ENCODE measurements at places on chromosomes 12 and 14.

DNA sequence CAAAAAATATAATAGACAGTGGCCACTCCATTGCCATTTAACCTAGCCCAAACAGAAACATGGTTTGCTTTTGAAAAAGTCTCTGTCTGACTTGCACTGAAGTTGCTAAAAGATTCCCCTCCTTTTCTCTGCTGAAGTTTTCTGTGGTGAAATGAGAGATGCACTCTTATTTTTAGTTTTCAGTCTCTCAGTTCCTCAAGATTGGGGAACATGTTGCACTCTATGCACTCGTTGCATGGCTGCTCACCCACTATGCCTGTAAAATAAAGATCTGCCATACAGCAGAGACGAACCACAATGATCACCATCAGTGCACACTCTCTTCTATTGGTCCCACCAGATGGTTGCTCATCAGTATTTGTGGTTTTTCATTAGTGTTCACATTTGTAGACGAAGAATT lies 13.1 kb upstream of the DAAM1 start:
- DNase-seq = no peak

DNA sequence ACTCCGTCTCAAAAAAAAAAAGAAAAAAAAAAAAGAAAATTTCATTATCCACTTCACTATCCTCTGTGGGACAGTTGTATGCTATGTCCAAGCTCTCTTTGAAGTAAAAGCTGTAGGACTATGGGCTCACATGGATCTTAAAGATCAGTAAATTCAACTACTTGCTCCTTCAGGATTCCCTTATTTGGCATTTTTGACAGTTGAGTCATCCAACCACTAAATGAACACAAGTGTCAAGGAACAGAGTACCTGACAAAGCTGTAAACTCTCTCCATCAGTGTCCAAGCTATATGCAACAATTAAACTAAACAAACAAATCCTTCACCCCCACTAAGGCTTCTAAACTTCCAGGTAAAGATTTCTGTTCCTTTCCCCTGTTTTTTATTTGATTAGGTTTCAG lies 177.0 kb downstream of the CEP128 start:
- DNase-seq = no peak

DNA sequence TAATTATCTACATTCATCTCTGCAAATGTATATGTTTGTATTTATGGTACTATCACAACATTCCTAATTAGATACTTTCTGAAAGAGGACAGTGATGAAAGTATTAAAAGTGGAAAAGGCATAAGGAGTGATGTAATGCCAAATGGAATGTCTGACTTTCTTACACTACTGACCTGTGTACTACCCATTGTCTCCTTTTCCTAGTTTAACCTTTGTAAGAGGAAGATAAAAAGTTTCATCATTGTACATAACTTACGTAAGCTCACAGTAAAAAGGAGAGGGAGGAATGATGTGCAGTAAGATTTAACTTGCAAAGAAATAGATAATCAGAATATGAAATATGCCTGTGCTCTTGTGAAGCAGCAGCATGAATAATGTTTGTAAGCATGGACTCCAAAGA lies 55.9 kb downstream of the SOX5 start:
- DNase-seq = no peak

DNA sequence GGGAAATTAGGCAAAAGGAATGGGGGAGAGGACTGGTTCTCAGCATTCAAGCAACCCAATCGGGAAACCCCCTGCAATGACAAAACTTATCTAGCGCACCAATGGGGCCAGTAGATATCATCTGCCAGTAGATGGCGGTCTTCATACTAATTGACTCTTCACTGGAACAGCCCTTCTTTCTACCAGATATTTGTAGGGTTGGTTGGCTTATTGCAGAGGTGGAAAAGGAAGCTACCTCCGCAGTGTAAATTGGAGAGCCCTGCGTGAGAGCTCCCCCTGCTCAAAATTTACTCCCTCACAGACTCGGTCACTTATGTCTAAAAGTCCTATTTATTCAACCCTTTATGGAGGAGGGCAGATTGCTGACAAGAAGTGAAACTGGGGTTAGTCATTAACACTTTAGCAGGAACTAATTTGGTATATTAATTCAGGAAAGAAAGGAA lies 166.1 kb upstream of the CCND2 start:
- DNase-seq = peak; percentile 72

GRCh38 chr12:97597031-97597751 lies 134.6 kb downstream of the RMST start:
- DNase-seq = no peak

DNA sequence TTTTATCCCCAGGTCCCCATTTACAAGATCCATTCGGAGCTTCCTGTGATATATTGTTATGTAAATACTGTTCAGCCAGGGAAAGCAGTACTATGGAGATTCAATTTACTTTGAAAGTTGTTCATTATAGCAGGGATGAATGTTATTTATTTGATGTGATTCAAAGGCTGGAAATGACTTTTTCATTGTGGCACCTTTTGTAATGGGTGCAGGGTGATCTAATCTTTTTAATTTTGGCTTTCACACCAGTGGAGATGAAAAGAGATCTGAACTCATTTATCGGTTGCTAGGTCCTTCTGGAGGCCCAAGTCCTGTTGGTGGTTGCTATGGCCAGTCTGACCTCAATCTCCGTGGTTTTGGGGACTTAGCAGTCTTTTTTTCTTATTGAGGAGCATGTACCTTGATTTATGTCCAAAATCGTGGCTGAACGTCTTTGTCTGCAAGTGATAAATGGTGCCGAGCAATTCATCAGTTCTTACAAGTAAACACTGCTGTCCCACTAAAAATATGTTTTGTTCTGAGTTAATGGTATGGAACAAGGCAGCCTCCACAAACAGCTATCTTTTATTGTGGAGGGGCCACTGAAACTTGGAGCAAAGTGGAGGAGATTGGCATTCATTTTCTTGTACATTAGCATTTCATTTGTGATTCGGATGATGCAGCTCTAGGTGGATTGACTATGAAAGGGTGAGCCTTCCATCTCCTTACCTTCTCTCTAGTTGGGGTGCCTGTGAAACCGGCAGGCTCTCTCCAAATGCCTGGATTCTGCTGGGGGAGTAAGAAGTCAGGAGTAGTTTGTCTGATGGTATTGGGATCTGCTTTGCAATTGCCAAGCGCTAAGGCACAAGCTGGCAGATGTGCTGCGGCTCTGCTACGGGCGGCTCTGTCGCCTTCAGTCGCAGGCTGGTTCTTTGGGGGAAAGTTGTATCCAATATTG lies 2.0 kb downstream of the RMST start:
- DNase-seq = no peak

GRCh38 chr12:57836442-57837375 lies 9.8 kb downstream of the CTDSP2 start:
- DNase-seq = no peak

Data from stimulated activated CD4-positive, alpha-beta T cell treated with anti-CD3 and anti-CD28 coated beads, TNF-alpha, amount 100 ng/mL, for 24 hours (primary cell).